Activated T-cell treated with anti-CD3 and anti-CD28 coated beads for 48 hours (primary cell): ENCODE measurements at places on chromosomes 13 and 19.

GRCh38 chr13:79398915-79399314 is 7.1 kb downstream of the RBM26 start:
- DNase-seq, result no peak

DNA sequence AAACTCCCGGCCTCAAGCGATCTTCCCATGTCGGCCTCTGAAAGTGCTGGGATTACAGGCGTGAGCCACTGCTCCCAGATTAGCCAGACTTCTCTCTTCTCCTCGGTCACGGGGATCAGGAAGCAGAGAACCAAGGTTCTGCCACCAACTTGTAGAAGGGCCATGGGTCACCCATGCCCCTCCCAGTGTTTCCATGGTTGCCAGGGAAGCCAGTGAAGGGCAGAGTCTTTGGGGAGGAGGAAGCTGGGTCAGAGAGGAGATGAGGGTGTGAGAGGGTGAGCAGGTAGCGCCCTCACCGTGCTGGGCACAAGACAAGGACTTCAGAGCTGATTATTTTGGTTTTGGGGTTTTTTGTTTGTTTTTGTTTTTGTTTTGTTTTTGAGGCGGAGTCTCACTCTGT is 77.1 kb downstream of the GNG7 start:
- DNase-seq, result no peak

GRCh38 chr13:25168790-25169189 is 3.3 kb downstream of the AMER2 start:
- no peak for DNase-seq

DNA sequence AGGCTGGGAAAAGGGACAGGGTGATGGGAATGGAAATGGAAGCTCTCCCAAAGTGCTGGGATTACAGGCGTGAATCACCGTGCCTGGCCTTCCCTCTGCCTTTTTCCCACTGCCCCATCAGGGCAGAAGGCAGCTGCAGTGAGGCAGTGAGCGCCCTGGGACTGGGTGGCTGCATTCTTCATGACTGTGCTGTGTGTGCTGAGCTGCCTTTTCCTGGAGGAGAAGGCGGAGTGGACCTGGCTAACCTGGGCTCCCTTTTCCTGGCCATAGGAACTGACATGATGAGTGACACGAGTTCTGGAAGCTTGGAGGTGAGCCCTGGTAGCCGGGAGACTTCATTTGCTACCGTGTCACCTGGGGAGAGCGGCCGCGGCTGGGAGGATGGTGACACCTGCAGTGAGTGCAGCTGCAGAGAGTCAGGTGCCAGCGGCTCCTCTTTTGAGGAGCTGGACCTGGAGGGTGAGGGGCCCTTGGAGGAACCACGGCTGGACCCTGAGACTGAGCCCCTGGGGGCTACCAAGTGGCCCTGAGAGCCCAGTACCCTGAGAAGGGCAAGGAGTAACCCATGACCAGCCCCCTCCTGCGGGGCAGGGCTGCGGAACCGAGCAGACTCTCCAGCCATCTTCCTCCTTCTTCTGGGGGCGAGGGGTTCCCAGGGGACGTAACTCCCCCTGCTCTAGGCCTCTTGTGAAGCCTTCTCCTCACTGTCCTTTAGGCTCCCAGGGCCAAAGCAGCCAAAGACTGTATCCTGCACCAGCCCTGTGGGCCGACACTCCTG is 26.3 kb upstream of the ZNF492 start:
- no peak for DNase-seq

GRCh38 chr19:11091703-11092153 is 2.5 kb downstream of the LDLR start:
- DNase-seq, result peak; percentile 34

- DNase-seq, result no peak
These were observed 66.8 kb downstream of the FNDC3A start for GRCh38 chr13:49042476-49042875.

DNA sequence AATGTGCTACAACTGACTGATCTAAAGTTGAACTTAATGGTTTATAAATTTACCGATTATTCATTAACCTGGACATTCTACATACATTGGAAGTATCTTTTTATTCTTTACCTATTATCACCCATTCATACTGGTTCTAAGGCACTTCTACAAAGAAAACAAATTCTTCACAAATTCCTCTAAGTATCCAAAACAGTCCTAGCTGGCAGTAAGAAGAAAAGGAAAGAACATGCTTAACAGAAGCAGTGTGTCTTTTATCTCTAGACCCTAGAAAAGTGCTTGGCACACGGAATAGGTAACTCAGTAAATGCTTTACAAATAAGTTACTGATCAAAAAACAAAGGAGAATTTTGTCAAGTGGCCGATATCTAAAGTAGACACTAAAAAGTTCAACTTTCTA is 32.8 kb downstream of the TSC22D1 start:
- no peak for DNase-seq

GRCh38 chr19:8702350-8702749 is 3.8 kb upstream of the ACTL9 start:
- peak; percentile 13 for DNase-seq

GRCh38 chr13:32936716-32937115 is 79.5 kb upstream of the KL start:
- no peak for DNase-seq
